ENCODE measurements at places on chromosomes 2 and 18.

GRCh38 chr2:71468279-71469015, 15.1 kb downstream of the DYSF start:
- DNase-seq = no peak

DNA sequence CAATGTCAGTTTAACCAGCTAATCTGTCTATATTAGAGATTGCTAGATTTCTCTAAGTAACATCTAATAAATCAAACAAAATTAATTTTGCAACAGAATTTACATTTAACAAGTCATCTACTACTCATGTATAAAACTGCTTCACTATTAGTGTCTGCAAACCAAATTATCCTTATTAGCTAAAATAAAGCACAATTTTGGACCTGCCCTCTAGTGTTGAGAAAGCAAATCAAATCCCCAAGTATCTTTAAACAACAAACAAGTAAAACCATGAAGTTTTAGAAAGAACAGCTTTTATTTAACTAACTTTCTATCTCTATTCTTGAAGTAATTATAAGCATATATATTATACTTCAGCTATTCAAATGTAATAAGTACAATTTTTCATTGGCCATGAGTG, 113.1 kb upstream of the SP3 start:
- DNase-seq = no peak

GRCh38 chr2:53672881-53673522, 94.6 kb upstream of the CHAC2 start:
- no peak for DNase-seq

DNA sequence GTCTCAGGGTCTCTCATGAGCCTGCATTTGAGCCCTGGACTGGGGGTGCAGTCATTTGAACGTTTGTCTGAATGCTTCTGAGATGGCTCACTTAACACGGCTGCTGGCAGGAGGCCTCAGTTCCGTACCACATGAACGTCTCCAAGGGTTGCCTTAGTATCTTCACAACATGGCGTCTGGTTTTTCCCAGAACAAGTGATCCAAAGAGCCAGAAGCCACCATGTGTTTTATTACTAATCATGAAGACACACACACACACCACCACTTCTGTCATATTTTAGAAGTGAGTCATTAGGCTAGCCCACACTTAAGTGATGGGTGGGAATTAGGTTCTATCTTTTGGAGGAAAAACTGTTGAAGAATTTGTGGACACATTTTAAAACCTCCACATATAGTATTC, 15.0 kb upstream of the MYO1B start:
- no peak for DNase-seq

- DNase-seq = no peak
Observed at GRCh38 chr18:56009411-56009810, 421.4 kb upstream of the TCF4 start.

- no peak for DNase-seq
Observed at GRCh38 chr2:231334179-231334930, 61.2 kb upstream of the B3GNT7 start.

DNA sequence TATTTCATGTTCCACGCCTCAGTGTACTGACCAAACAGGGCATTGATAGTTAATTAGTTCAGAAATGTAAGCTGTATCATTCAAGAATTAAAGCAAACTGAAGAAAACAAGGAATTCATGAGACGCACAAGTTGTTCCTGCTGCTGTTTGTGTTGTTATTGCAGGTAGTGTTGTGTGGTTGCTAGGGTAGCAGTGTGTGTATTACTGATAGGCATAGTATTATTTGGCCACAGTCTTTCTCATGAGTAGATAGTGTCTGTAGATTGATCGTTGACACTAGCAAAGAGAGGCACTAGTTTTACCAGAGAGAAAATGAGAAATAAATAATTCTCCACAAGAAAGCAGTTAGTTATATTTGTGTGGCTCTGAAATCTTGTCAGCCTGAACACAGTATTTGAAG, 548.6 kb downstream of the LRP1B start:
- DNase-seq = no peak

GRCh38 chr2:16142383-16143361, 202.3 kb downstream of the MYCN start:
- DNase-seq = no peak

DNA sequence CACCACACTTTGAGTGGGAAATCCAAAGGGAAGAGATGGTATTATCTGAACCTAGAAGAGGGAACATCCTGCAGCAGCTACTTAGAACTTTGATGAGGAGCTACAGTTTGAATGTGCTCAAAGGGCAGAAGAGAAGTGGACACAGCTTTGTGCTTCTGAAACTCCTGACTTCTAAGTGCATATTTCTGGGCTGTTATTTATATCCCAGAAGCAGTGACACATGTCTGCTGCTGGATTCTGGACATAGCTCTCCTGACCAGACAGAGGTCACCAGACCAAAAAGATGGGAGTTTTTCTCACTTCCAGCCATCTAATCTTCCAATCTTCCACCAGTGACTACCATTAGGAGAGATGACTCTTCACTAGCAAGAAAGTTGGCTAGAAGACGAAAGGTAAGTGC, 153.9 kb downstream of the FSIP2 start:
- DNase-seq = no peak

- DNase-seq = no peak
Observed at GRCh38 chr2:152620985-152621384, 96.3 kb downstream of the PRPF40A start.

- no peak for DNase-seq
Observed at GRCh38 chr18:68713131-68713530, 1.8 kb downstream of the TMX3 start.

DNA sequence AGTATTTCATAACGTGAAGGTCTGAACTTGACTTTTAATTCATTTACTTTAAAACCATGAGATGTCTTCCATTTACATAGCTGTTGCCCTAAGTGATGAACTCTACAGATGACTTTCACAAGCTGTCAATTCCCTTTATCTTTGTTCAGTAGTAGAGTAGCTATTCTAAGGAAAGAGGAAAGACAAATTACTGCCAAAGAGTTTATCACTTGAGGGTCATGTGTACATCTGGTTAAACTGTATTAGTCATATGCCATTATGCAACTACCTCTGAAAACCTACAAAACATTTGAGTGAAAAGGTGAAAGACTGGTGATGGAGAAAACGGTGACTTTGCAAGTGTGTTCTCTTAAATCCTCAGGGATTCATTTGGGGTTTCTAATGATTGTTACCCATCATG, 763.9 kb downstream of the TMEM182 start:
- DNase-seq = no peak

DNA sequence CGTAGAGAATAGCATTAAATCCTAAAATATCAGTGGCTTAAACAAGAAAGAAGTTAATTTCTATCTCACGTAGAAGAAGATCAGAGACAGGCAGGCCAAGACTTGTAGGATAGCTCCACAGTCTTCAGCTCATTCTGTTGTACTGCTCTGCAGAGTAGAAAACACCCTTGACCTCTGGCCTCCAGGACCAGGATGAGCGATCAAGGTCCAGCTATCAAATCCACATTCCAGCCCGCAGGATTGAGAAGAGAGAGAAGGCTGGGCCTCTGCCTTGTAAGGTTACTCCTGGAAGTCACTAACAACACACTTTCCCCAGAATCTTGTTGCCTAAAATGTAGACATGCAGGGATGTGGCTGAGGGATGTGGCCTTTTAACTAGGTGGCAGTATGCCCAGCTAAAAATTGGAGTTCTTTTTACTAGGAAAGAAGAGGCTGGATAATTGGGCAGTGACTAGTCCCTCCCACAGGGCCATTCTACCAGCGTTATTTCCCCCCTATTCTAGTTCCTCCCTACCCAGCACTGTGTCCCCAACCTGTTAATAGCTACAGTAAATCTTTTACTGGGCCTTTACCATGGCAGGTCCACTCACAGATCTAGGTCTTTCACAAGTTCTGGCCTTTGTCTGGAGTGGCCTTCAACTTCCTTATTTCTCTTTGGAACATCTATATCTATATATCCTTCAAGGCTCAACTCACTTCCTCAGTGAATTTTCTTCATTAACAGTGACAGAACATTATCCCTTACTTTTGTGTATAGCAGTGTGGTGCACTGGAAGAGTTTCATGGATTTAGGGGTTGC, 165.0 kb downstream of the DIS3L2 start:
- no peak for DNase-seq

- no peak for DNase-seq
Observed at GRCh38 chr2:42573256-42573655, 4.8 kb downstream of the MTA3 start.

GRCh38 chr2:146927080-146927711, 917.6 kb upstream of the ACVR2A start:
- no peak for DNase-seq

All from stimulated activated CD8-positive, alpha-beta memory T cell treated with anti-CD3 and anti-CD28 coated beads, Interleukin-4, amount 100 ng/mL, for 4 hours (primary cell).